ENCODE measurements at places on chromosomes 2 and 18.
A peak's percentile ranks its signal among the peaks of the same experiment; 100 is the strongest.

GRCh38 chr2:71794611-71795010 is 341.2 kb downstream of the DYSF start:
- DNase-seq = no peak

DNA sequence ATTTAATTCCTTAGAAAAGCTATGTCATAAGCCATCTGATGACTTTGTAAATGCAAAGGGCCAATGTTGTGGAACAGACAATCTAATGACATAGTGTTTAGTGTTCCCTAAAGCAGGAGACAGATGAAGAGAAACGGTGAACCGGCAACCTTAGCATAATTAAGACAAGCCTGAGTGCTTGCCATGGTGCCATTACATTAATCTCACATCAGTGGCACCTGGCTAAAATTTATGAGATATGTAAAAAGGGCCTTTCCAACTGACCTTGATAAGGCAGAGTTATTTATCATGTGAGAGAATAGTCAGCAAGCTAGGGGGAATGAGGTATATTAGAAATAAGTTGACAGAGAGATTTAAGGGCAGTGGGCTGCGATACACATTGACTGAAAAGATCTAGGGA is 261.8 kb downstream of the ERBB4 start:
- DNase-seq = no peak

- DNase-seq = no peak
Observed at GRCh38 chr2:74935975-74936391, 22.5 kb upstream of the POLE4 start.

DNA sequence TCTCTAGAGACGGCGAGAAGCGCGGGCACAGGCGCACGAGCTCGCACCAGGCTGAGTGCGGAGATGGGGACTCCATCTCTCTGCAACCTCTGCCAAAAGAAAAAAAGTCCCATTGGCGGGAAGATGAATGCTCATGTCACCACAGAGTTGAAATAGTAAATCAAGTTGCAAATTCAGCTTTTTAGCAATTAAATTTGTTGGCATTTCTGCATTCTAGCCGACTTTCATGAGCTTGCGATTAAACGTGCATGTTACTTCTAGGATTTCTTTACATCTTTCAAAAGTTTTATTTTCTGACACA is 588 bp downstream of the CHAC2 start:
- no peak for DNase-seq

- no peak for DNase-seq
Observed at GRCh38 chr18:64334748-64335147, 185.9 kb upstream of the LINC00305 start.

DNA sequence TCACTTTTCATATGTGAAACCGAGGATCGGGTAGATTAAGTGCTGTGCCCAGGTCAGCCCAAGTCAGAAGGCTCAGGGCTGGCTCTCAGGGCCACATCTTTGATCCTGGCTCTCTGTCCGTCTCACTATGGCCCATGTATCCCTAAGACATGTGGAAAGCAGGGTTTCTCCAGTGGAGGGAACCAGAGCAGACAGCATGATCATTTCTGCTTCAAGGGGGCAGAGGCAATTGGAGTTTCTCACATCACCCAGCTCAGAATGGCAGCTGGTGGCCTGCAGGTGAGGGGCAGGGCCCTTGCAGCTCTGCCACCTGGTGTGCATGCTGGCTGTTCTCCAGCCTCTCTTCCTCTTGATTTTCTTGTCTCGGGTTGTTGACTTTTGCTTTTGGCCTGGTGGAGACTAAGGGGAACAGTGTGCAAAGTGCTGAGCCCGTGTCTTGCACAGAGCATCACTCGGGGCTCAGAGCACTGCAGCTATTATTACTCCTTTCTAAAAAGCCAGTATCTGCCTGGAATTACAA is 27.0 kb downstream of the LDLRAD4 start:
- DNase-seq = no peak

- no peak for DNase-seq
Observed at GRCh38 chr2:60280238-60280637, 273.2 kb downstream of the BCL11A start.

DNA sequence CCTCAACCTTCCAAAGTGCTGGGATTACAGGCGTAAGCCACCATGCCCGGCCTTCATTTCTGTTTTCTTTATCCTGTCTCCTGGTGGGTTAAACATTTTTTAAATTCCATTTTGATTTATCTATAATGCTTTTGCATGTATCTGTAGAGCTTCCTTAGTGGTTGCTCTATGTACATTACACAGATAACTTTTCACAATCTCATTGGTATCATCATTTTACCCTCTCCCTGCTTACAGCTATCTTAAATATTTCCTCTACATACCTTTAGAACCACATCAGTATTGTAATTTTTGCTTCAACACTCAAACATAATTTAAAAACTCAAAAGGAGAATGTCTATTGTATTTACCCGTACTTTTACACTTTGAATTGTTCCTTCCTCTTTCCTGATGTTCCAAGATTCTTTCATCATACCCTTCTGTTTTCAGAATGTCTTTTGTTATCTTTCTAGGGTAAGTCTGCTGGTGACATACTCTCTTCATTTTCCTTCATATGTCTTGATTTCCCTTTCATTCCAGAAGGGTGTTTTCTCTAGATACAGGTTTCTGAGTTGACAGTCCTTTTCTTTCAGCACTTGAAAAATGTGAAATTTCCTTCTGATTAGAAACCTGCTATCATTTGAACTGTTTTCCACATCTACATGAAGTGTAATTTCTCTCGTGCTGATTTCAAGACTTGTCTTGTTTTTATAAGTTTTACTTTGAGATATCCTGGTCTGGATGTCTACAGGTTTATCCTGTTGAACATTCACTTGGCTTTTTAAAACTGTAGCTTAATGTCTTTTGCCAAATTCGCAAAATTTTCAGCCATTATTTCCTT is 21.9 kb downstream of the PPP3R1 start:
- no peak for DNase-seq

DNA sequence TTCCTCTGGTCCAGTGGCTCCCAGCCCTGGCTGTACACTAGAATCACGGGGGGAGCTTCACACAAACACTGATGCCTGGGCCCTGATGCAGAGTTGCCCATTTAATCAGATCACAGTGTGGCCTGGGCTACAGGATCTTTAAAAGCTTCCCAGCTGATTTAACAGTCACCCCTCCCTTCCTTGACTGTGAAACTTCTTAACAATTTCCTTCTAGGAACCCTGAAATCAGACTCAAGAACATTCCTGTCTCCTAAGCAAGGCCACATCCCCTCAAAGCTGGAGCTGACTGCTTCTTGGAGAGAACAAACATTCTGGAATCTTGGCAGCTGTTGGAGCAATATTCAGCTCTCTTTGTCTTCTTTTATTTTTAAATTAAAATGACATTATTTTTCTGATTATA is 88.7 kb downstream of the ADD2 start:
- DNase-seq = no peak

GRCh38 chr2:132881546-132881945 is 211.5 kb upstream of the LYPD1 start:
- DNase-seq = no peak

DNA sequence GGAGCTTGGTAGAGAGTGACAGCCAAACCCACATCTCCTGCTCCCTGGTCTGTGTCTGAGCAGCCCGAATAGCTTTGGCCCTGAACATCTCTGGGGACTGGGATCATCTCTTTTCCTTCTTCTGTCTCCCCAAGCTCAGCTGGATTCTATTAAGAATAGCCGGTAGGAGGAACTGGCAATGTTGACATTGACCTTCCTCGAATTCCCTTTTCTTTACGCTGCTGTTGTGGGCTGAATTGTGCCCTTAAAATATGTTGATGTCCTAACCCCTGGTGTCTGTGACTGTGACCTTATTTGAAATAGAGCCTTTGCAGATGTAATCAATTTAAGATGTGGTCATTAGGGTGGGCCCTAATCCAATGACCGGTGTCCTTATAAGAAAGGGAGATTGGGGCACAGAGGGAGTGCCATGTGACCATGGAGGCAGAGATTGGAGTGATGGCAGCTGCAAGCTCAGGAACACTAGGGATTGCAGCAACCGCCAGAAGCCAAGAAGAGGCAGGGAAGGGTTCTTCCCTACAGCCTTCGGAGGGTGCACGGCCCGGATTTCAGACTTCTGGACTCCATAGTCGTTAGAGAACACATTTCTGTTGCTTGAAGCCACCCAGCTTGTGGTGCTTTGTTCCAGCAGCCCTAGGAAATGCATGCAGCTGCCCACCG is 5.8 kb upstream of the SFTPB start:
- DNase-seq = peak; percentile 63

DNA sequence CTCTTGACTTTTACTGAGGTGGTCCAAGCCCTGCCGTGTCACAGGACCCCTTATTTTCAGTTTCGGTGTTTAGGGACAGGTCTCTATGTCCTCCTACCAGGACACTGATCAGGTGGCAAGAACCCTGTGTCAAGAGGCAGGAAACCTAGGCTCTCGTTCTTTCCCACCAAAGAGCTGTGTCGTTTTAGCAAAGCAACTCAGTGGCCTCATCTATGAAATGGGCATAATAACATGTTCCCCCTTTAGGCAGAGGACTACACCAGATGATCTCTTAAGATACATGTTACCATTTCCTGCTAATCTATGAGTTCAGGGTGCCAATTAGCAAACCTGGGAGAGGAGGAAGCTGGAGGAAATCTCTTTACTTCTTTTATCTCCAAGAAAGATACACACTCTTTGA is 1.9 kb downstream of the RAB31 start:
- DNase-seq = no peak
